Activated CD8-positive, alpha-beta T cell treated with anti-CD3 and anti-CD28 coated beads, Interleukin-2, amount 10 ng/mL, durations not matched to agents 7 days and 5 days (primary cell): ENCODE measurements at places on chromosomes 13 and 19. TPM values are rescaled to one million over a fixed set of nuclear protein-coding genes. Genes with fewer than 3 reads are reported as not detected.

C19orf67 gene
- not detected for total RNA-seq

DNA sequence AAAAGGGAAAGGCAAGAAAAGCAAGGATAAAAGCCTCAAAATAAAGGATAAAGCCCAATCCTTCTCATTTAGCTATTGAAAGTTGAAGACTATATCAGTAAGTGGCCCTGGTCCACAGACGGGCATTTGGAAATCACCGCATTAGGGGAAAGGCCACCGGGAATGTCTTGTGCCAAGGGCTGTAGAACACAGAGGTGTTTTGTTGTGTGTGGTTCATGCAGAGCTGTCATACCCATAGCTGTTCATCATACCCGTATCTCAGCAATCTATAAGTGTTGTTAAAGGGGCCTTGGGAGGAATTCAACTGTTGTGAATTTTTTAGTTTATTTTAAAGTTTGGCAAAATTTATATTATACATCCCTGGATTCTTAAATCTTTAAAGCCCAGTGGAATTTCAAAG lies 33.0 kb downstream of the DLEU7 start:
- no peak overlapping the region for H3K4me3 ChIP-seq
- no peak overlapping the region for H3K27ac ChIP-seq
- H3K27me3 ChIP-seq = no peaks in the 10 kb centered on the region
- H3K36me3 ChIP-seq = peaks cover 5% of the 10 kb centered on the region

GRCh38 chr13:21319869-21320641 lies 139.0 kb downstream of the ZDHHC20 start:
- H3K4me3 ChIP-seq = no peak overlapping the region
- H3K36me3 ChIP-seq = peaks cover 8% of the 10 kb centered on the region
- H3K27ac ChIP-seq = no peak overlapping the region
- no peaks in the 10 kb centered on the region for H3K4me1 ChIP-seq

- no peak within 1 kb of the TSS for H3K27ac ChIP-seq
- DNase-seq = no peak
- H3K36me3 ChIP-seq = no peaks in the 10 kb centered on the region
- H3K4me3 ChIP-seq = no peak within 1 kb of the TSS
Observed at GRCh38 chr13:30932481-30933353, at the start of gene TEX26. Gene TEX26, plus strand, starts transcription at chr13:30932656. Its CDS starts 60 bp downstream, at chr13:30932716.

GRCh38 chr13:95426631-95427030 lies 125.4 kb upstream of the ABCC4 start:
- H3K27me3 ChIP-seq = peaks cover 2% of the 10 kb centered on the region
- H3K27ac ChIP-seq = no peak overlapping the region
- no peaks in the 10 kb centered on the region for H3K4me1 ChIP-seq
- DNase-seq = no peak
- H3K36me3 ChIP-seq = no peaks in the 10 kb centered on the region
- no peak overlapping the region for H3K4me3 ChIP-seq

GRCh38 chr19:20503476-20503875 lies 62.1 kb downstream of the ZNF737 start:
- no peaks in the 10 kb centered on the region for H3K36me3 ChIP-seq
- no peak overlapping the region for H3K4me3 ChIP-seq
- no peaks in the 10 kb centered on the region for H3K4me1 ChIP-seq
- no peak for DNase-seq
- no peak overlapping the region for H3K27ac ChIP-seq
